ENCODE measurements at places on chromosomes 1 and 21.
A peak's percentile ranks its signal among the peaks of the same experiment; 100 is the strongest.

- DNase-seq, result no peak
These were observed 54.0 kb downstream of the KIAA0040 start for GRCh38 chr1:175138579-175138978.

DNA sequence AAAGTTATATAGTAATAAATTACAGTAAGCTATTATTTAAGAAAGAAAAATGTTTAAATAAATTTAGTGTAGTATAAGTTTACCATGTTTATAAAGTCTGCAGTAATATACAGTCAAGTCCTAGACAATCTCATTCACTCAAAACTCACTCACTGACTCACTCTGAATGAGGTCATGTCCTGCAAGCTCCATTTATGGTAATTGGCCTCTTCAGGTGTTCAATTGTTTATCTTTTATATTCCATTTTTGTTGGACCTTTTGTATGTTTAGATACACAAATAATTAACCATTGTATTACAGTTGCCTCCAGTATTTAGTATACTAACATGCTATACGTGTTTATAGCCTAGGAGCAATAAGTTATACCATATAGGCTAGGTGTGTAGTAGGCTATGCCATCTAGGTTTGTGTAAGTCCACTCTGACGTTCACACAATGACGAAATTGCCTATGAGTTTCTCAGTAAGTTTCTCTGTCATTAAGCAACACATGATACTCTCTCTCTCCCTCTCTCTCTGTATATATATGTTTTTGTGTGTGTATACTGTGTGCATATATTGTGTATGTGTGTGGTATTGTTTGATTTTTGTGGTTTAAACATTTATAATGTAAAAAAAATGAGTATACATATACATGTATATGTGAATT lies 161.2 kb downstream of the NCAM2 start:
- no peak for DNase-seq

GRCh38 chr1:188017921-188018320 lies 1189.2 kb downstream of the PLA2G4A start:
- no peak for DNase-seq

DNA sequence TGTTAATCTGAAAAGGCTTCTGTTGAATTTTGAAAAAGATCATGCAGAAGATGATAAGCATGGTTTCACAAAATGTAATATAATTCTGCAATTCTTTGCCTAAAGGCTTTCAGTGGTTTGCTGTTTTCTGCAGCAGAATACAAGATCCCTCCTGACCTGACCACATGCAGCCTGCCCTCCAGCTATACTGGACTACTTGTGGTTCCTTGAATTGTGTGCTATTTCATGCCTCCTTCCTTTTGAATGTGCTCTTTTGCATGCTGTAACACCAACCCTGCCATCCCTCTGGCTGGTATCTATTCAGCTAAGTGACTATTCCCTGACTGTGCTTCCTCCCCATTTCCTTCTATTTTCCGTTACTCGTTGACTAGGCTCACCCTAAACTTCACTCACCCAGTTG lies 55.5 kb downstream of the CACNA1E start:
- no peak for DNase-seq

DNA sequence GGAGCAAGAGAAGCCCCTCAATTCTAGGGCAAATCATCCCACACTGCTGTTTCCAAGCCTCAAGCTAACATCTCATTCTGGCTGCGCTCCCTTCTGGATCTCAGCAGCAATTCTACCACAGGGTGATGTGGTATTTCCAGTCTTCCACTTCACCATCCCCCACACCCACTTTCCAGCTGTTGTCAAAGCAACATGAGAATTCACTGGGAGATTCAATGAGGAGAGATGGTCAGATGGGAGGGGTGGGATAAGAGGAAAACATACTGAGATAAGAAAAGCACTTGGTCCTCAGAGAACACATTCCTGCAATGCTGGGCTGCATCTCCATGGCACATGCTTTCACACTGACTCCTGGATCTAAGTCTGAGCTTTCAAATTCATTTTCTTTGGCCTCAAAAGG lies 47.3 kb upstream of the LRRC52 start:
- DNase-seq, result no peak

- DNase-seq, result no peak
These were observed 747 bp downstream of the ADAMTS1 start for GRCh38 chr21:26844258-26845065.

DNA sequence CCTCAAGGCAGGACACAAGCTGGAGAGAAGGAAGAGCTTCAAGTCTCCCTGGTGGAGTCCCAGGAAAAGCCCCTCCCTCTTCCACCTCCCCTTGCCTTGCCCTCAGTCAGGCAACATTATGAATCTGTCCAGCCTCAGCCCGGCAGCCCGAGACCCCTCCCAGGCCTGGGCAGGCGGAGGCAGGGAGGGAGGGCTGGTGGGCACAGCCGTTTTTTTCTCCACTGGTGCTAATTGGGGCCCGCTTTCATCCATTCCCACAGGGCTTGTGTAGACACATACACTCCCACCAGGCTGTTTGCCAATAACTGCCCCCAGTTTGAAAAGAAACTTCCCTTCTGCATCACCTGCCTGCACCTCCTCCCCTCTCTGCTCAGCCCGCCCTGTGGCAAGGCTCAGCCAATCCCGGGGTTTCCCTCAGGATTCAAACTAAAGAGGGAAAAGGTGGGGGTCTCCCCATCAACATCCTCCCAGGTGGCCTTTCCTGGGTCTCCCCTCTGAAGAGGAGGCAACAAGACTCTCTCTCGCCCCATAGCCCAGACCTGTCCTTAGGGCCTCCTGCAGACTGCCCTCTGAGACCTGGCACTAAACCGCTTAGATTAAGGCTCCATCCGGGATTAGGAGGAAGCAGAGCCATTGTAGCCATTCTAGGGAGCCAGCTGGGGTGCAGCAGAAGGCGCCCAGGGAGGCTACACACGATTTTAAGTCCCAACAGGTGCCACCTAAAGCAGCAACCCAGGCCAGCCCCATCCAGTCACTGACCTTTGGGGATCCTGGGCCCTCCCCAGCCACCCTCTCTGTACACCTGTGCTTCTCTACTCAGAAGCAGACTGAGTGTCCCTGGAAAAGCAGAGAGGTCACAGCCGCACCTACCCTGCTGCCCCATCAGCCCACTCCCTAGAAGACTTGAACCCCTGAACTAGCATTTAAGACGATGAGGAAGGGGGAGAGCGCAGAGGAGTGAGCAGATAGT lies 3.5 kb downstream of the IGSF9 start:
- no peak for DNase-seq

DNA sequence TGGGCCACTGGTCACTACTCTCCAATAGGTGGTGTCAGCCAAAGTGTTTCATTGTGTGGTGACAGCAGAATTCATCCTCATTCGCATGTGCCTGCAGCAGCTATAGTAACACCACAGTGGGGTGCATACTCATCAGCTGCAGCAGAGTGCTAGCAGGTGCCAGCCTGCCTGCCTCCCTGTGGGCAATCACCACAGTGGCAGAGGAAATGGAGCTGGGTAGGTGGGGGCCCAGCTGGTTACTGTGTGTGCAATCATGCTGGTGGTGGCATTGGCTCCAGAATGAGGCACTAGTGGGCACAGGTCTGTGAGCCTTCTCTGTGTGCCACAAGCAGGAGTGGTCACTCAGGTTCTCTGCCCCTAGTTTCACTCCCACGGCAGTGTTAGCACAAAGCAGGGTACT lies 579.2 kb downstream of the PTPRC start:
- DNase-seq, result no peak

- DNase-seq, result no peak
These were observed 71.4 kb downstream of the ARHGEF16 start for GRCh38 chr1:3525551-3526482.

DNA sequence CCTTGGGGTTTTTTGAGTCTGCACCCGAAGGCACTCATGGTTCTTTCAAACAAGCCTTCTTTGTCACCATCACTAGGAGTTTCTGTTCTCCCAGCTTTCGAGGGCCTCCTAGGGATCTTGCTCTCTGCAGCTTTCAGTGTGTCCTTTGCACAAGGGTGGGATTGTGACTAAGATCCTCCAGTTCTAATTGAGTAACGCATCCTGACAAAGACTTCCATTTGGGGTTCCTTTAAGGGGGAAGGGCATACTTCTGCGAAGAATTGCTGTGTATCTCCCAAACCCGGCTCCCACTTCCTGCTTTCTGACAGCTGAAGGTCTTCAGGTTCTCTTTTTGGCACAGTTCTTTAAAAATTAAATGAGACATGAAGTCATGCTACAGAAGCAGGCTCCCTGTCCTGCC lies 139.4 kb downstream of the EDEM3 start:
- DNase-seq, result no peak

DNA sequence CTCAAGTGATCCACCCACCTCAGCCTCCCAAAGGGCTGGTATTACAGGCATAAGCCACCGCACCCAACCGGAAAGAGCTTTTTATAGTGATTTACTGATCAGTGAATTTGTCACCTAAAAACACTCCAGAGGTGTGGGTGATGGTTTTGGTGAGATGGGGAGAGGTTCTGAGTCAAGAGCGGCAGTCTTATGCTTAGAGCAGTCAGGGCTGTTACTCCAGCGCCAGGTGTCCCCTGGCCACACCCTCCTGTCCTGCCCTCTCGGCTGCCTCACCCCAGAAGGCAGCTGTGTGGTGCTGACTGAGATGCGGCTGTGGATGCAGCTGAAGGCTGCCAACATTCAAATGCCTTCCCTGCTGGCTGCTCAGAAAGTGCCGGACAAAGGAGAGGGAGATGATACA lies 94.5 kb upstream of the LPGAT1 start:
- no peak for DNase-seq

DNA sequence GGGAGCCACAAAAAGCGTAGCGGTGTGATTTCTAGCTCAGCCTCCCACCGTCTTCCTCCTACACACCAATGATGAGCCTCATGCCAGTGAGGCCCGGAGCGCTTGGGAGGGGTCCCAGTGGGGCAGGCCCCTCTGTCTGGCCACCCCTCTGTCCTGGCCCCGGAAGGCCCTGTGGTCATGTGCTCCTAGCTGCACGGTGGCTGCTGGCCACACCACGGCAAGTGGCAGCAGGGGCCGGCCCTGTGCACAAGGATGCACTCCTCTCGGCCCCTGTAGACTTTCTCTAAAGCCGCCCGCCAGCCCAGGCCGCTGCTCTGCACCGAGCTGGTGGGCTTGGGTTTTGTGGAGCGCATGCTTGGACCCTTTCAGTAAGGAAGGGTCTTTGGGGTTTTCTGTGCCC lies 53.6 kb downstream of the KCNAB2 start:
- peak; percentile 50 for DNase-seq

DNA sequence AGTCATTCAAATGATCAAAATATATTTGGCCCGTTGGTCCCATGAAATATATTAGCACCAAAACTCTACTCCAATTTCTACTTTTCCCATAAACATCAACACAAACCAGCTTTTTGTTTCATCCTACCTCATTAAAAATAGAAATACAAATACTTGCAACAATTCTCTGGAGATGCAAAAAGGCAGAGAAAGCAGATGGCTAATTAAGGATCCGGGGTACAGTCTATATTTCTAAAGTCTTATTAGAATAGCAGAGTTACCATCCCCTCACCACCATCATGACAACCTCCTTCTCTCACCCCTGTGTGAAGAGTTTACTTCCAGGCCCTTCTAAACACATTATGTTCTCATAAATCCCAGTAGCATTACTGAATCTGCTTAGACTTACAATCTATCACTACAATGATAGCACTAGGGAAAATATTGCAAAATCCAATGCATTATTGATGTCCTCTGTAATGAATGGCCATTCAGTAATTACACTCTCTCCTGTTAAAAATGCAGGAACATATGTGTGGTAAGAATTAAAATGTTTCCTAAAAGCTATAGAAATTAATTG lies 133.8 kb downstream of the HHIPL2 start:
- no peak for DNase-seq

DNA sequence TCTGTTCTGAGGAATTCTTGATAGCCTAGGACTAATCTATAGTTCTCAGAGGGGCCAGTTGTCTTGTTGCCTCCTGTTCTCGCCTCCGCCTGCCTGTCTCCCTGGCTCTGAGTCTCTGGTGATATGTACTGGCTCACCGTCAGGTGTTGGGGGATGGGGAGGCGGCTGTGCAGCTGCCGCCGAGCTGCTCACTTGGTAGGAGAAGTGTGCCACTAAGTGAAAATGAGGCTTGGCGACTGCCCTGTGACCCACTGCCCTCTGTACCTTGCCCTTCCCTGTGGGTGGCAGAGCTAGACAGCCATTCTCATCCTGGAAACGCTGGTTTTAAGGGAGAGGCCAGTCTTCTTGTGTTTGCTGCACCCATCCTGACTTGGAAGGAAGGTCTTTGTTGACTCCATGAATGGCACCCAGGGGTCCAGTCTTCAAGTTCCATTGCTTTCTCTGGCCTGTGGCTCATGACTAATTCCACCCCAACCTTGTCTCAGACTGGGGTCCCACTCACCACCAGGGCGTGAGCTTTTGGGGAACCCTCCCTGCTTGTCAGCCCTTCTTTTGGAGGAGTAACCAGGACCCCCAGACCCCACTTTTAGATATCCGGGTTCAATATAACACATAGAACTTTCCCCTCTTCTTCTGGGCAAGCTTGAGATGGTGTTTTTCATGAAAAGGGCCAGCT lies 120.6 kb downstream of the CACNA1E start:
- no peak for DNase-seq

DNA sequence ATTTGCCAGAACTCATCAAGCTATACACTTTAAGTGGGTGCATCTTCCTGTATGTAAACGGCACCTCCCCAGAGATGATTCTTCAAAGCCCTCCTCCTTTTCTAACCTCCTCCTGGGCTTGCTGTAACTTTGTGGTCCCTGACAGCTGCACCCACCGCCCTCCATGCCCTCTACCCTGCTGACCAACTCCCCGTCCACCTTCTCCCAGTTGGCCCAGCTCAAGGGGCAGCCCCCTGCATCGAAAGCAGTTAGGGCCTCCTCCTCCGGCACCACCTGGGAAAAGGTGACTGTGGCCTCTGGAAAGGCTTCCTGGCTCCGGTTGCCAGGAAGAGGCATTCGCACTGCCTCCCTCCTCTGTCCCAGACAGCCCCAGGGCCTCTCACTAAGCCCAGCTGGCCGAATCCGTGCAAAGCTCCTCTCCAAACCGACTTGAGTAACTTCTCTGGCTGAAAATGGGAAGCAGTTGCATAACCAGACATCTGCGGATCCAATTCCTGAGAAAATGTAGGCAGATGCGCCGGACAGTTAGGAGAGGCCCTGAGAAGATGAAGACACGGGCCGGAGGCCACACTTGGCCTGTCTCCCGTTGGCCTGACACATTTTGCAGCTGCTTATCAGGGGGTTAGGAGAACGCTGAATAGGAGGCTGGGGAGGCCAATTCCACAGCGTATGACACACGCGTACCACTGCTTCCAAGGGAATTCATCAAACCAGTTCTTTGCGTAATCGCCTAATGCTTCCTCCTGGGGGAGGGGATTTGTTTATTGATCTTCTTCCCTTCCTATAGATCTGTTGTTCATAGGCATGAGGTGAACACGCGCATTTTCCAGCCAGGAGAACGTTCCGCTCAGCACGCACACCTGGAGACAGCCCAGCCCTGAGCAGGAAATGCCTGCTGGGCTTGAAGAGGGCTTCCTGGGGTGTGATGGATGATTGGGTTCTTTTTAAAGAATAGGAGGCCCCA lies 48.7 kb upstream of the COL6A2 start:
- peak; percentile 77 for DNase-seq

DNA sequence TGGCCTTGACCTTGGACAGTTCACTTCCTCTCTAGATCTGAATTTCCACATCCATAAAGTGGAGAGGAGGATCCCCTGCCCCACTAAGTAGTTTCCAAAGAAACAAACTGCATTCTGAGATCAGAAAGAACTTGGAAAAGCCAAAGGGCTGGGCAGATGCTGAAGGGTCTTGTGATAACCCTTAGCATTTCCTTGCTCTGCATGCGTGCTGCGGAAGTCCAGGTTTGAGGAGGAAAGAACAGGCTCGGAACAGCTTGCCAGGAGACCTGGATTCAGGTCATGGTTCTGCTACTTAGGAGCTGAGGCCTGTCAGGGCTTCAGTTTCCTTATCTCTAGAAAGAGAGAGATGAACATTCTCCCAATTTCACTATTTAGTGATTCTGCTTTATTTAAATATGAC lies 27.2 kb downstream of the IGFN1 start:
- DNase-seq, result no peak

Data from RWPE2 (cell line).